Mesangial cell (primary cell): ENCODE measurements at places on chromosomes 7 and 10. TPM values are rescaled to one million over a fixed set of nuclear protein-coding genes. Genes with fewer than 3 reads are reported as not detected.

Gene PRPS1L1
- total RNA-seq, result not detected in 2 replicates

Gene INHBA
- total RNA-seq, result 22.3 and 34.5 TPM in 2 replicates

Gene NUPR2
- total RNA-seq, result 0.38 TPM in 1 of 2 replicates, not detected in the other

Gene HOXA5
- total RNA-seq, result 23.5 and 46.8 TPM in 2 replicates

Gene EIF5AL1
- total RNA-seq, result under 0.01 and 0.49 TPM in 2 replicates

Gene FEZF1
- not detected in 2 replicates for total RNA-seq

Gene CALML3
- total RNA-seq, result not detected in 2 replicates

Gene LIPF
- not detected in 2 replicates for total RNA-seq
